CD8-positive, alpha-beta memory T cell (primary cell): ENCODE measurements at places on chromosomes 1 and 21. TPM values are rescaled to one million over a fixed set of nuclear protein-coding genes. Genes with fewer than 3 reads are reported as not detected.

- no peak for DNase-seq
Measured at GRCh38 chr1:119731060-119731459, 19.3 kb downstream of the PHGDH start.

DNA sequence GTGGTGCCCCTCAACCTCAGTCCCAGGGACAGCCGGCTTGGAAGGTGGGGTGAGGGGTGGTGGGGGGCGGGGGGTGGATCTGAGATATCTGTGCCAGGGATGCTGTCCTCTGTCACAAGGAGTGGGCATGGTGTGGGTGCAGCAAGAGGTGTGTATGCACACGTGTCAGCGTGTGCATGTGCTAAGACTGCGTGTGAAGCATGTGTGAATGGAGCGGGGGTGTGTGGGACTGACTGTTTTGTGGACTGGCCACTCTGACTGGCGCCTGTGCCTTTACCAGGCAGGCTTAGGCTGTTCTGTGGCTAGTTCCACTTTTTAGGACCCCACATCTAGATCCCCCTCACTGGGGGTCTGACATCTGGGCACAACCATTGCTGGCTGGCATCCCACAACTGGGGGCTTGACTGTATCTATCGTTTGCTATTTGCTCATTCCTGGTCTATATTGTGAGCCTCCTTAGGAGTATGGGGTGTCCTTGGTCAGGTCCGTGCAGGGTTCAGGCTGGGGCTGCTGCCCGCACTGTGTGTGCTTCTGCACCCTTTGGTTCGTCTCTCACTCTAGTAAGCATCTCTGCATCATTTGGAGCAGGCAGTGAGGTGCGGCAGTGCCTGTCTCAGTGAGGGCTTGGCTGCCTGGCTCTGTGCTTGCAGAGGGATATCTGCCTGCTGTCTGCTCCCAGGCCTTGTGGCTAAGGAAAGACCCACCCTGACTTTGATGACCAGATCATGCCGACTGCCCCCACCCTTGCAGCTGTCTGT, 1.9 kb downstream of the AMPD2 start:
- DNase-seq, result no peak

GRCh38 chr1:30694280-30695175, 28.9 kb downstream of the MATN1 start:
- DNase-seq, result no peak

- no peak for DNase-seq
Measured at GRCh38 chr1:230368363-230368762, 57.8 kb downstream of the PGBD5 start.

GPR89A gene
- 20.8 TPM for polyA plus RNA-seq

RASSF5 gene
- polyA plus RNA-seq, result 329 TPM

APOBEC4 gene
- polyA plus RNA-seq, result not detected

BMP8B gene
- polyA plus RNA-seq, result 0.14 TPM
